ENCODE measurements at places on chromosomes 16 and 17.

DNA sequence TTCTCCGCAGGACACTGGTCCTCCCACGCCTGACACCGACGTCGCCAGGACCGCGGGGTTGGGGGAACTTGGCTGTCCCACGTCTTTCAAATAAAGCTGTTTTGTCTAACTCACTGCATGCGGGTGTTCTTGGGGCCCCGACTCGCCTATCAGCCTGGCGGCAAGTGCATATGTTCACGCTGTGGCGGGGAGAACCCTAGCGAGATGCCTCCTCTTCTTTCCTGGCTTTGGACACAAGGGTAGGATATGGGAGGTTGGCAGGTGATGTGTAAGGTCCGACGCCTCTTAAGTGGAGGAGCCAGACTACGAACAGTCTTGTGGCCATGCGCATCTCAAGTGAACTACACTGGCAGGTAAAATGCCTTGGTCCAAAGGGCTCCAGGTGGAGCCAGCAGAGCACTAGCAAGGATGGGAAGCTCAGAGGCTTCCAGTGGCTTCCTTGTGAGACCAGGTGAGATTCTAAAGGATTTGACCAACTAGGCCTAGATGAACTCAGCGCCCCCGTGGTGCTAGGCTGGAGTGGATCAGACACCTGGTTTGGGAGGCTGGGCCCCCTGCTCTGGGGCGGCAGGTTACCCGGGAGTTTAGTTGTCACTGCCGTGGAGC lies 873 bp upstream of the RPS2 start:
- peak; percentile 36 for DNase-seq

DNA sequence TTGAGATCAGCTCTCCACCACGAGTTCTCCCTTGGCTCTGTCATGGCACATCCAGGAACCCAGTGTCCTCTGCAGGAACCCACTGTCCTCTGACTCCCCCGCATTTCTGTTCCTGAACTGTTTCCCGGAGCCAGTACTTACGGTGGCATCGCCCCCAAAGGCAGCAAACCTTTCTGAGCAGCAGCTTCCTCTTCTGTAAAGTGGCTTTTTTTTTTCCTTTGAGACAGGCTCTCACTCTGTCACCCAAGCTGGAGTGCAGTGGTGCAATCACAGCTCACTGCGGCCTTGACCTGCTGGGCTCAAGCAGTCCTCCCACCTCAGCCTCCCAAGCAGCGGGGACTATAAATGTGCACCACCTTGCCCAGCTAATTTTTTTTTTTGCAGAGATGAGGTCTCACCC lies 32.2 kb downstream of the NAGPA start:
- no peak for DNase-seq

GRCh38 chr16:84084570-84085270 lies 32.0 kb downstream of the MBTPS1 start:
- peak; percentile 73 for DNase-seq

GRCh38 chr17:49959183-49959935 lies 9.6 kb upstream of the DLX4 start:
- no peak for DNase-seq

GRCh38 chr17:57288040-57288772 lies 31.9 kb downstream of the MSI2 start:
- DNase-seq: no peak

- DNase-seq: no peak
These were observed 5.0 kb downstream of the SGCA start for GRCh38 chr17:50170662-50171370.
